ENCODE measurements at places on chromosomes 1 and 21.

GRCh38 chr1:119703666-119704450 lies 7.9 kb upstream of the PHGDH start:
- DNase-seq = no peak

DNA sequence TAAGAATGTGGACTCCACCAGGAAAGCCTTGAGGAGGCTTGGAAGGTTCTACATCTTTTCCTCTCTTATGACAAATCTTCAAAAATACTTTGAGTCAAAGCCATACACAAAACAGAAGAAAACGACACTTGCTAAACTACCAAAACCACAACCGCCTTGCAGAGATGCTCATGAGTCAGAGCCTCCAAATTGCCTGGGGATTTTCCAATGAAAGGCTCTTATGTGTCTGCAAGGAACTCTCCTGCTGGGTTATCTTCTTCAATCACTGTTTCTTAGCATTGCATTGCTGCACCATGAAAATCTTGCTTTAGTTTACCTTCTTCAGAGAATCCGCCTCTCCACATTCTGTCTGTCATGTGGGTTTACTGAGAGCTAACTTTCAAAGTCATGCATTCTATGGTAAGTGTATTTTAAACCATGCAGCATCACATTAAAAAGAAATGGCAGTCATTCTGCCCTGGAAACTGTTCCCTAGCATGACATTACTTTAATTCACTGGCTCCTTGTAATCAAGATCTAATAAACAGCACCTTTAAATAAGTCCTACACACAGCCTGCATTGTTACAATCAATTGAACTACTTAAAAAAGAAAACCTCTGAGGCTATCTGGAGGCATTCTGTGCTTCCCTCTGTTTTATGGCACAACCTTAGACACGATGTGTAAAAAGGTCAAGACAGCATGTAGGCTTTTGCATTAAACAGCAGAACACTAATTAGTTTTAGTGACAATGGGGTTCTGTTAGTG lies 210.0 kb upstream of the FOXD3 start:
- no peak for DNase-seq

DNA sequence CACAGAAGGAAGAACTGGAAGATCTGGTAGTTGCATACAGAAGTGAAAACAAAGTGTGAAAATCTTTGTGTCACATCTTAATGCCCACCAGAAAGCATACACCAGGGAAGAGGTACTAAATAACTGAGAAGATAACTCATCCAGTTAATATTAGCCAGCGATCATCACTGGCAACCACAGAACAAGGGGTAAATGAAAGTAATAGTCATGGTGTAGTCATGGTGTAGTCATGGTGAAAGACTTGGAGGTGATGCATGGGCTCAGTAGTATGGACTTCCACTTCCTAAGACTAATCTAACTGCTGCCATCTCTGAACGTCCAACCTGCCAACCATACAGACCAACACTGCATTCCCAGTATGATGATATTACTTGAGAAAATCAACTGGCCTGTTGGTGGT lies 481.2 kb upstream of the NR5A2 start:
- no peak for DNase-seq

- DNase-seq = no peak
Measured at GRCh38 chr1:223008808-223009207, 134.2 kb downstream of the TLR5 start.

DNA sequence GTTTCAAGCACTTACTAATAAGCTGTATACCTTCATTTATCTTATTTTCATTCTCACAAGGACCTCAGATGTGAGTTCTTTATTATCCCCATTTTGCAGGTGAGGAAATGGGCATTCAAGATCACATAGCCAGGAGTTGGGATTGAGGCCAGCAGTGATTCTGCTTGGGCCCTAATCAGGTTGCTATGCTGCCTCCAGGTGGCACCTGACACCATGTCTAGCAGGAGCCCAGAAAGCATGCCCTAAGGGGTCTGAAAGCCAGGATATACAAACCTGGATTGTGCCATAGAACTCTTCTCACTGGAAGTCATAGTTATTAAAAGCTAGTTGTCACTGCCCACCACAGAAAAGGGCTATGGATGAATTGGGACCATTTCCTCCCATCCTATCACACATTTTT lies 61.1 kb downstream of the FYB2 start:
- DNase-seq = no peak

- no peak for DNase-seq
Measured at GRCh38 chr1:226985839-226986463, 45.9 kb downstream of the COQ8A start.

DNA sequence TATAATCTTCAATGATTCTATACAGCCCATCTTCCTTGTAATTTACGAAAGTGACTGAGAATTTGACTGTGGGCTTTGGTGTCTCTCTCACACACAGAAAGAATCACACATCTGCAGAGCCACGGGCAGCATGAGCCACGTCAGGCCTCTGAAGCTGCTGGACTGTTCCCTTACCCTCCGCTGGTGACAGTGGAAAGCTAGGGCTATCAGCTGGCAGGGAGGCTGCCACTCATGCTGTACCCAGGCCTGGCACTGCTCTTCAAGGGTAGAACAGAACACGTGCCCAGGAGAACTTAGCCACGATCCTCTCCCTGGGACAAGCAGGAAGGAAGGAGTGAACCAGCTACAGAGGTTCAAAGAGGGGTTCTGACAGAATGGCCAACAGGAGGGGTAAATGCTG lies 90.7 kb downstream of the JAK1 start:
- no peak for DNase-seq

GRCh38 chr1:9112961-9113880 lies 15.7 kb downstream of the GPR157 start:
- no peak for DNase-seq

GRCh38 chr1:183871142-183871541 lies 66.2 kb downstream of the RGL1 start:
- no peak for DNase-seq

DNA sequence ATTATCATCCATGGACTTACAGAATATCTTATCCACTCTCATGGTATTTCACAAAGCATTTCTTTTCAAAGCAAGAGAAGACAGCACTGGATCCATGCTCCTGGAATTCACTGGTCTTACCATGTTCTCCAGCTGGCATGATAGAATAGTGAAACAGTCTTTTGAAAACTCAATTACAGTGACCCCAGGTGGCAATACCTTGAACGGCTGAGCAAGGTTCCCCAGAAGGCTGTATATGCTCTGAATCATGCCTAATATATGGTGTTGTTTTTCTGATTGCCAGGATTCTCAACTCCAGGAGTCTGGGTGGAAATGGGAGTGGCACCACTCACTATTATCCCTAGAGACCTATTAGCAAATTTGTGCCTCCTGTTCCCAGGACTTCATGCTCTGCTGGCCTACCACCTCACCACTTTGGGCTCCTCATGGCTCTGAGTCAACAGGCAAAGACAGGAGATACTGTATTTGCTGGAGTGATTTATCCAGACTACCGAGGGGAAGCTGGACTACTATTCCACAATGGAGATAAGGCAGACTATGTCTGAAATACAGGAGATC lies 87.6 kb downstream of the CATSPERE start:
- no peak for DNase-seq

DNA sequence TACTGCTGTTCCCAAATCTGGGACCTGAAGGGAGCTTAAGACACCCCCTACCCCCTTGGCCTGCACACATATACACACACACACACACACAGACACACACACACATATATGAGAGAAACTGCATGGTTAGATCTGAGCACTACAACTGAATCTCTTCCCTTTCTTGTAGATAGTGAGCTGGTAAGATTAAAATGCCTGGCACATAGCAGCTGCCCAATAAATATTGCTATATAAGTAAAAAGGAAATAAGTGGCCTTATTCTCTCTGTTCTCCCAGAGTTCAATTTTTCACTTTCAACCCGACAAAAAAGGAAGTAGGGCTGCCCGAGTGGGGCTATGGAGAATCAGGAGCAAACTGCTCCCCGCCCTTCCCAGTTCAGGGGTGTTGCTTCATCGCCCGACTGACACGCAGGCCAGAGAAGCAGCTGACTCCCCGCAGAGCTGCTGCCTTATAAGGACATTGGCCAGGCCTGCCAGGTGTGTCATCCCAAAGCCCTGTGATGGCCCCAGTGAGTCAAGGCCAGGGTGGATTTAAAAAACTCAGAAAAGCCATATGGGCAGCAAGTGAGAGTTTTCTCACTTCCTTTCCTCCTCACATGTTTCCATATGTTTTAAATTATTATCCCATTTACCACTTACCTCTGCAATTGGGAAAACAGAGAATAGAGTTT lies 106.5 kb upstream of the SLC44A3 start:
- DNase-seq = no peak

DNA sequence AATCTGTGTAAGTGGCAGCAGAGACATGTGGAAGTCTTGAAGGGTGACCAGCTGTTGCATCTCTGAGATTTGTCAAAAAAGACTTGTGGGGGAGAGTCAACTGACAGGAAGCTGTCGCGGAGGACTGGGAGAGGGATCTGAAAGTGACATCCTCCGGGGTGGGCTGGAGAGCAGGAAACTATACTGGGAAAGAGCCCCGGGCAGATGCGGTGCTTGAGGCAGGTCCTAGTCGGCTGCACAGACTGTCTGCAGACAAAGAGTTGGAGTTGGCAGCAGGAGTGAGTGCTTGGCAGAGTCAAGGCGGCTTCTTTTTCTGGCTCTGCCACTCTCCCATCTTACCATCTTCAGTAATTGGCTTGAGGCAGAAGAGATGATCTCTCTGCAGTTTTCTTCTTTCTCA lies 294.0 kb upstream of the C1orf87 start:
- DNase-seq = no peak

DNA sequence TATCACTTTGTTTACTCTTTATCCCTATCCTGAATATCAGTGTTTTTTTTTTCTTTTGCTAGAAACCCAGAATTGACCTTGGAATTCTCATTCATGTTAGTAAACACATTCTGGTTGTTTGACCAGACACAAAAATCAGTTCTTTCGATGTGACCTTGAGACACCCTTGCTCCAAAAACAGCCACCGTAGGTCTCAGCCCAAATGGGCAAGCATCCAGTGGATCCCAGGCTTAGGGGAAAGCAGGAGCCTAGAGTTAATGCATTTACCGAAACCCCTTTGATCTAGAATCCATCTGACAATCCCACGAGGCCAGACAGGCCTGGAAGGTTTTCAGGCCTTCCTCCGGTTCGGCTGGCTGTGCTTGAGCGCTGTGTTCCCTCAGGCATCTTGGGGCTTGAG lies 47.6 kb downstream of the IRF2BP2 start:
- no peak for DNase-seq

- DNase-seq = no peak
Measured at GRCh38 chr1:70091811-70092210, 113.6 kb downstream of the LRRC40 start.

DNA sequence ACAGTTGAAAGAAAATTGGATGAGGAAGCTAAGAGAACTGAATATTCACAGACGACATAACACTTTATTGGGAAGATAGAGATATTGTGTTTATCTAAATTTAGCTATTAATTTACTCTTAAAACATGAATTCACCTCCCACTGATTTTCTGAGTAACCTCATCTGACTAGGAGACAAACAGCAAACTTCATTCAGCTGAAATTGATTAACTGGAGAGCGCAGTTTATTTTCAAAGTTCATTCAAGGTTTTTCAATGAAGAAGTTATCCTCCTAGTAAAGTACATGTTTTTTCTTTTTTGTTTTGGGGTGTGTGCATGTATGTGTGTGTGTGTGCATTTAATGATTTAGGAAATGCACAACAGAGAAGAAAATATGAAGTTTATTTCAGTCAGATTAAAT lies 215.0 kb downstream of the KCNT2 start:
- no peak for DNase-seq

All from stimulated activated CD4-positive, alpha-beta T cell treated with anti-CD3 and anti-CD28 coated beads, Interleukin-15, amount 100 ng/mL, for 1 hour (primary cell).